ENCODE measurements at places on chromosomes 2 and 18.

- DNase-seq: no peak
Observed at GRCh38 chr2:68124321-68124720, 33.4 kb upstream of the PNO1 start.

DNA sequence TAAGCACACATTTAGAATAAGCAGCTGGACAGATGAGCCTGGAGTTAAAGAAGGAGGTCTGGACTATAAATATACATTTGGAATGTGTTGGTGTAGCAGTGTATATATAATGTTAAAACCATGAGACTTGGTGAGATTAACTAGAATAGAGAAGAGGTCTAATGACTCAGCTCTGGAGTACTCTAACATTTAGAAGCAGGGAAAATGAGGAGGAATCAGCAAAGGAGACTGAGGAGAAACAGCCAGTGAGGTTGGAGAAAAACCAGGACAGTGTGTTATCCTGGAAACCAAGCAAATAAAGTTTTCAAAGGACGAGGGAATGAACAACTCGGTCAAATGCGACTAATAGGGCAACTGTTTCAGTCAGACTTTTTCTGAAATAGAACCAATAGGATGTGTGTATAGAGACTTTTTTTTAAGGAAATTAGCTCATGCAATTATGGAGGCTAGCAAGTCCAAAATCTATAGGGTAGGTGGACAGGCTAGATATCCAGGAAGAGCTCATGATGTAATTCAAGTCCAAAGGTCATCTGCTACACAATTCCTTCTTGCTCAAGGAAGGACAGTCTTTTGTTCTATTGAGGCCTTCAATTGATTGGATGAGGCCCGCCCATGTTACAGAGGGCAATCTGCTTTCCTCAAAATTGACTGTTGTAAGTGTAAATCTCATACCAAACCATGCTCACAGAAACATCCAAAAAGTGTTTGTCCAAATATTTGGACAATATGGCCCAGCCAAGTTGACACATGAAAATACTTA lies 10.8 kb upstream of the SESTD1 start:
- no peak for DNase-seq

GRCh38 chr2:108614659-108615058 lies 80.4 kb downstream of the LIMS1 start:
- DNase-seq: no peak

DNA sequence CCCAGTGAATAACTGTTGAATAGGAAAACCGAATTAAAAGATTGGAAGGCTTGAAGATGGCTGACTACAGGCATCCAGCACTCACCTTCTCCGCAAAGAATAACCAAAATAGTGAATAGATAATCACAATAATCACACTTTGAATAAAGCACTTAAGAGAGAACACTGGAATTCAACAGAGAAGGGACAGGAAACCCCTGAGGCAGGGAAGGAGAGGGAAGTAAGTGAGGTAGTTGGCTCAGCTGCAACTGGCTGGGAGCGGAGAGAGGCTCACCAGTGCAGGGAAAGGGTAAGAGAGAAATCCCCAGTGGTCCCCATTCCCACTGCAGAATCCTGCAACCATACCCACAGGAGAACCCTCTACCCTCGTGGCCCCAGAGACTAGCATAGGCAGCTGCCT lies 246.6 kb upstream of the NCKAP5 start:
- no peak for DNase-seq

GRCh38 chr2:174682007-174682577 lies 82.2 kb downstream of the CHRNA1 start:
- DNase-seq: peak; percentile 53

DNA sequence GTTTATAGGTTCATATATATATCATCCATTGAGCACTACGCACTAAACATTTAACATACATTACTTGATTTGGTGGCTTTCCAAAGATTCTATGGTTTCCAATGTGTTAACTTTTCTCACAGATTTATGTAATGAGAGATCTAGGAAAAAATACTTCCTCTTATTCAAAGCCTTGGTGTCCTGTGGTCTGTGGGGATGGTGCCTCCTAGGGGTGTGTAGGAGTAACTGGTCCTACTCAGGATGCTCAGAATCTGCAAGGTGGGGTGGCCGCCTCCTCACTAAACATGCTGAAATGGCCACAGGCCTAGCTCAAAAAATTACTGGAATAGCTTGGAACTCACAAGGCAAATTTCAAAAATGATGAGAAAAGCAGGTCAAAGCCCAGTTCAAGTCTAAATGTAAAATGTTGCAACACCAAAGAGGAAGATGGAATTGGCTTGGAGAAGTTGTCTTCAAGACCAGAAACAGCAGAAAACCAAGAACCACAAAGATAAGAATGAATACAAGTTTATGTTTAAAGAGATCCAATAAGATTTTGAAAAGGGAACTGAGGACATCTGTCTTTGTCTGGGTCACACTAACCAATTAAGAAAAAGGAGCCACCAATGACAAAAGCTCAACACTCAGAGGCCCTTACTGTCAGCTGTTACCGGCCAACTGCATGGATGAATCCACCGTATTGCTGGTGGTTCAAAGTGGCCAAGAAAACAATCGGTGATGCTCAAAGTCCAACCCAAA lies 11.5 kb downstream of the GPR55 start:
- no peak for DNase-seq

GRCh38 chr2:101157272-101157671 lies 6.1 kb upstream of the TBC1D8 start:
- no peak for DNase-seq
